ENCODE measurements at places on chromosomes 6 and 20.

GRCh38 chr20:58511364-58511763, 3.8 kb downstream of the APCDD1L start:
- no peak for DNase-seq

- no peak for DNase-seq
Observed at GRCh38 chr6:111306104-111306888, 176.7 kb downstream of the REV3L start.

- no peak for DNase-seq
Observed at GRCh38 chr20:40706977-40707582, 18.0 kb upstream of the MAFB start.

DNA sequence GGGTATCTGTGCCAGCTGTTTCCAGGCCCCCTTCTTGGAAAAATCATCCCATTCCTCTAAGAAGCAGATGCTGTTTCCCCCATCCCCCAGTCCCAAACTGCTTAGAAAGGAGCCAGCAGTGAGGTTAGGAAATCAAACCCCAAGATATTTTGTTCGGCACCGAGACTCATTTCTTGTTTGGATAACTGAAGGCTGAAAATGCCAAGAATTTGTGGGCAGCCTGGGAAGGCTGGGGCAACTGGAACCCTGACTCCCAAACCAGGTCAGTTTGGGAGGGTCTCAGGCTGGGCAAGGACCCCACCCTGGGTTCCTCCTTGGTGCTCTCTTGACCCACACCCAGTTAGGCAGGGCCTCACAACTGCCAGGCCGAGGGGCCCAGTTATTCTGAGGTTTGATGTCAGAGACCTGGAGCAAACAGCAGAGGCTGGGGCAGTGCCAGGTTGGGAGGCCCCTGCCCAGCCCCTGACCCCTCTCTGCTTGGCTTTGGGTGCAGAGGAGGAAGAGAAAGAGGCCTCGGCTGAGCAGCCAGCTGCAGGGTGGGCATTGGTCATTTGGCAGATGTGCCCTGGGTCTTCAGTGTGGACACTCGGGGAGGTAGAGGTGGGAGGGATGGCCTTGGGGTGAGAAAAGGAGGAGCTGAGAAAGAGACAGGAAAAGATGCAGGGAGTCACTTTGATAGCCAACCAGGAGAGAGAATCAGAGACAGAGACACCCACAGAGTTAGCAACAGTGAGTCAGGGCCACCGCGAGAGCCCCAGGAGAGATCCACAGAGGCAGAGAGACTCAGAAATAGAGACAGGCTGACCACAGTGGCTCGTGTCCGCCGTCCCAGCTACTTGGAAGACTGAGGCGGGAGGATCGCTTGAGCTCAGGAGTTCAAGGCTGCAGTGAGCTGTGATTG, 5.0 kb downstream of the ANGPT4 start:
- peak; percentile 12 for DNase-seq

DNA sequence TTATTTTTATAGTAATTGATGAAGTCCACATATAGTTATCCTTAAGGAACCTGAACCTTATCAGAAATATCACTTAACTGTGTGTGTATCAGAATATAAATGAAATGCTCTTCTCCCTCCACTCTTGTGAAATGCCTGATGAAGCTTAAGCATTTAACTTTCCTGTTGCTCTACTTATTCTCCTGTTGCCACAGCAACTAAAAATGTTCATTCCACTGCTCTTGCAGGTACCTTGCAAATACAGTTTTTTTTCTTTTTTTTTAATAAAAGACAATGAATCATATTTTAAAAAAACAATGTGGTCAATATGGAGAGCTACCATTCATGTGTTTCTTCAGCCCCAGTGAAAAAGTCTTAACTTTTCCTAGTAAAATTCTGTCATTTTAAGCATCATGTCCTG, 210.3 kb downstream of the RFPL4B start:
- no peak for DNase-seq

DNA sequence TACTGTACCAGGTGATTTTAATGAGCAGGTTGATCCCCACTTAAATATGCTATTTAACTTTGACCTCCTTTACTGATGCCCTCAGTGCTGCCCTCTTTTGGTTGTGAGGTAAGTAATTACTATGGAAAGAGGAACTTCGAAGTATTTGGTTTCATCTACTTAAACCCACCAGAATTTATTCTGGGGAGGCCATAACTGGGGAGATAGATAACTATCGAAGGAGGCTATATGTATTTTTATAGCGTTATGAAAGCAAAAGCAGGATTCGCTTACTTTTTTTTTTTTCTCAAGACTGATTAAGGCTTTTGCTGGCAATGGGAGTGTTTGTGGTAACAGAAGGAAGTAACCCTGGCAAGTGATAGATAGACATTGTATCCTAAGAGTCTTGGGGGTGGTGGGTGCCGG, 168.9 kb upstream of the CENPW start:
- peak; percentile 39 for DNase-seq

DNA sequence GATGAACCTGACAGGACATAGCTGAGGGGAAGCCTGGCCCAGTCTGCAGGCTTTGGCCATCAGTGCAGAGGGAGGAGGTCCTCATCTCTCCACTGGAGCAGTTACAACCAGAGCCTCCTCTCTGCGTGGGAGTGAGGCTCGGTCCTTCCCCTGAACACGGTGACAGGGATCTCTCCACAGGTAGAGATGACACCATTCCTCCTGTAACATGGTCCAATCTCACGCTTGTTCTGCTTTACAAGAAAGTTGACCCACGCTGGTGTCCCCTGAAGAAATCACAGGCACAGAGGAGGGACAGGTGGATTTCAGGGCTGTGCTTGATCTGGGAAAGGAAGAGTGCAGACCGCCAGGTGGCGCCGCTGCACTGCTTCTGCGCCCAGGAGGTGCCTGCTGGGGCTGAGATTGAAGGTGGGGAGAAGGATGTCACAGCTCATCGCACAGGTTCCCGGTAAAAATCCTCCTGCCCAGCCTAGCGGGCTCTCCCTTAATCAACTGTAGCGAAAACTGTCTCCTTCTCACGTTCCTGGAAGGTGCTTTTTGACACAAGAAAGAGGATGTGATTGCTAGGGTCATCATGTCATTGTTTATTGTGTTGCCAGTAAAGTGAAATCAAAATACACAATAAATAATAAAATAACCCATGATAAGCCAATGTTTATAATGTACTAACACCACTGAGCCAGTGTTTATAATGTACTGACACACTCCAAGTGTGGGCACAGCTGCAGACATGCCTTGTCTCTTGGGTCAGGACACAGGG, 20.4 kb downstream of the HLA-G start:
- DNase-seq: peak; percentile 90

GRCh38 chr6:37081042-37081607, 75.7 kb downstream of the FGD2 start:
- no peak for DNase-seq

DNA sequence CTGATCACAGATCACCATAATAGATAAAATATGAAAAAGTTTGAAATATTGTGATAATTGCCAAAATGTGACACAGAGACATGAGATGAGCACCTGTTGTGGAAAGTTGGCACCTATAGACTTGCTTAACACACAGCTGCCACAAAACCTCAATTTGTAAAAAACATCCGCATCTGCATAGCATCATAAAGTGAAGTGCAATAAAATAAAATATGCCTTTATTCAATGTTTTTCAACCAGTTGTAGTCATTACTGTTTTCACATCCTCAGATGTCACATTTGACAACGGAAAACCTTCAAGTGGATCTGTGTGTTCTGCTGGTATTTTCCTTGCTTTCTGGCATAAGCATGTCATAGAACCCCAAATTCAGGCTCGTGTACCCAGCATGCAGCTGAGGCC, 50.2 kb upstream of the IFNGR1 start:
- DNase-seq: no peak

DNA sequence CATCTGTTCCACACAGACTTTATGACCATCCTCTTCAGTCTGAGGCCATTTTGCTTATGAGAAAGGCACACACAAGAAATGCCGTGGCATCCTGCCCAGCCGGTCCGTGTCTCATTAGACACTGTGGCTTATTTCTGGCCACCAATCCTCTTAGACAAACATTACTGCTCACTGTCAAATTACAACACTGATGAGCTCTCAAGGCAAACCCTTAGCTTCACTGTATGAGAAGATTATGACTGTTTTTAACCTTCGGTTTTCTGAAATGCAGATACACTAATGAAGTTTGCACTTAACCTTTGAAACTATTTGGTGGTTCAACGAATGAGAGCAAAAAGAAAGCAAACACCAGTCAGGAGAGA, 50.5 kb upstream of the DST start:
- no peak for DNase-seq

DNA sequence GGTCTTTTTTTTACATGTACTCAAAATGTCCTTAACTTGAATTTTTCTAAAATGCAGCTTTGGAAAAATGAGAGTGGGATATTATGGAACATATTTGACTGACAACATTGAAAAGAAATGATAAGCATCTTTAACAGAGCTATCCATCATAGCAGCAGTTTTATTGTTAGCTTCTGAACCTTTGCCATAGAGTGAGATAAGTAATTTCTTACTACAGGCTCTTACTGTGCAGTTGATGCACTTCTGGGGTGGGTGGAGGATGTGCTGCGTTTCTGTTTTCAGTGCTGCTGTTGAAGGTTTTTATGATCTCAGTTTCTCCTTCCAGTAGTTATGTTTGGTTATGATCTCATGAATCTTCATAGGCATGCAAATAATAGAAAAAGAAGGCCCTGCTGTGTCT, 267.0 kb downstream of the TMEM242 start:
- DNase-seq: peak; percentile 79

DNA sequence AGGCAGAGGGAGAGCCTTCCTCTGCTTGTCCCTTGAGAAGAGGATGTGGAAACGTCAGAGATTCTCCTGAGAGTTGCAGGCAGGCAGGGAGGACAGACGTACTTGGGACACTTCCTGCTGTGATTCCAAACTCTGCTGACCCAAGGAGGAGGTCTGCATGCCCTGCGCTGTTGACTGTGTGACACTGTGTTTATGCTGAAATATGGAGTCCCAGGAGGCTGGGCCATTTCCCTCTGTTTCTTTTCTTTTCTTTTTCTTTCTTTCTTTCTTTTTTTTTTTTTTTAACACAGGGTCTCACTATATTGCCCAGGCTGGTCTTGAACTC, 63.5 kb upstream of the BHLHE23 start:
- no peak for DNase-seq

DNA sequence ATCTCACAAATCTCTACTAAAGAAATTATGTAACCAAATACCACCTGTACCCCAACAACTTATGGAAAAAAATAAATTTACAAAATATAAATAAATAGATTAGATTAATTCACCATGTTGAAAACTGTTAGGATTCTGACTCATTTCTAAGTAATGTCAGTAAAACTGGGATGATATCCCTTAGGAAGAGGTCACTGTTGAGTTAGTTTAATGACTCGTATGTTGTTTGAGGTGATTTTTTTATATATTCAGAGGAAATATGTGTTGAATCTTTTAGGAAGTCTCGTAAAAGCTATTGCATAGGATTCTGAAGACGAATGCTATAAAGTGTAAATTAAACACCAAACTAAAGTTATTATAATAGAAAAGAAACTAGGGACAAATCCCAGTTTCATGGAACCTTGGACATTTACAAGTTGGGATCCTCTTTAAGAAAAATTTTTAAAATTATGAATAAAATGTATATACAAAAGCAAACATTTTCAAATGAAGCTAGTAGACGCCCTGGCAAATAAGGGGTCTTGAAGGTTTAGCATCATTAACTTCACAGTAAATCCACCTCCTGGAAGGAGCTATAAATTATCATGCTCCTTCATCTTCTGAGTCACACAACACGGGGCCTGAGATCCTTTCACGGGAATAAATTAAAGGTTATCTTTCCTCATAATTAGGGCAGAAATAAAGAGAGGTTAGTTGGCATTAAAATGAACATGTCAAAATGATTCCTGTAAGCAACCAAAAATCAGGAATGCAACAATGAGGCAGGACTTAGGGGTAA, 37.0 kb upstream of the POU3F2 start:
- no peak for DNase-seq

- DNase-seq: no peak
Observed at GRCh38 chr6:140209775-140210174, 835.3 kb upstream of the CITED2 start.

- no peak for DNase-seq
Observed at GRCh38 chr6:40455686-40456389, 131.3 kb downstream of the LRFN2 start.

GRCh38 chr20:46206025-46206424, 87.9 kb downstream of the CD40 start:
- no peak for DNase-seq

- no peak for DNase-seq
Observed at GRCh38 chr6:144390886-144391285, 105.8 kb downstream of the UTRN start.
